ENCODE measurements at places on chromosomes 7 and 10. TPM values are rescaled to one million over a fixed set of nuclear protein-coding genes. Genes with fewer than 3 reads are reported as not detected.

GRCh38 chr10:109919220-109919619 lies 4.1 kb downstream of the XPNPEP1 start:
- no peak for DNase-seq

DNA sequence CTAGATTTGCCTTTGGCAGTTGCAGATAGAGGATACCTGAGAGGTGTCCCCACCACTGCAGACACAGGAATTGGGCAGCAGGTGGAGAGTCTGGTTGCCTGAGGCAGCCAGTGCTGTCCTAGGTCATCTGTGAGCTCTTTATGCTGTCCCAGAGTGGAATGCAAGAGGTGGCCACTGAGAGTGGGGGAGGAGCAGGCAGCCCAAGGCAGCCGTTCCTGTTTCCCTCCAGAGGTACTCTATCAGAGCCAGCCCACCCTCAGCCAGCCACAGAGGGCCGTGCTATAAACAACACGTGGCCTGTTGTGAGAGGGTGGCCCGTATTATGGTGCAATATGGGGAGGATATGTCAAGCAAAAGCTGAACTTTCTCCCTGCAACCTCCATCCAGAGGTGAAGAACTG lies 8.5 kb downstream of the LRRC18 start:
- DNase-seq, result no peak

DNA sequence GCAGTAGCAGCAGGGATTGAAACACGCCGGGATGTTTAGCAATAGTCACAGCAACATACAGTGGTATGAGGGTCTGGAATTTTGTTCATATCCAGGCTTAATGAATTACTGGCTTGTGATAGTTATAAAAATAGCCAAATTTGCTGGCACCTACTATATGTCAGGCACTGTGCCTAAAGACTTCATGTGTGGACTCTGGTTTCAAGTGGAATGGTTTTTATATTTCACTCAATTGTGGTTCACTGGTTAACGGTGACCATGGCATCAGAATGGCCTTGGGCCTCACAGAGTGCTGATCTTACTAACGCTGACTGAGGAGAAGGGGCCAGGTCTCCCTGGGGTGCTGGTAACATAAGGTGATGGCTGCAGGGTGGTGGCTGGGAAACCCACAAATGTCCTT lies 55.7 kb downstream of the CELF2 start:
- DNase-seq, result no peak

GRCh38 chr10:109464949-109465348 lies 458.4 kb downstream of the XPNPEP1 start:
- DNase-seq, result no peak

Gene DKK1
- 26.5 TPM for total RNA-seq

- DNase-seq, result no peak
Observed at GRCh38 chr10:42680267-42680666, 41.9 kb upstream of the ZNF33B start.

DNA sequence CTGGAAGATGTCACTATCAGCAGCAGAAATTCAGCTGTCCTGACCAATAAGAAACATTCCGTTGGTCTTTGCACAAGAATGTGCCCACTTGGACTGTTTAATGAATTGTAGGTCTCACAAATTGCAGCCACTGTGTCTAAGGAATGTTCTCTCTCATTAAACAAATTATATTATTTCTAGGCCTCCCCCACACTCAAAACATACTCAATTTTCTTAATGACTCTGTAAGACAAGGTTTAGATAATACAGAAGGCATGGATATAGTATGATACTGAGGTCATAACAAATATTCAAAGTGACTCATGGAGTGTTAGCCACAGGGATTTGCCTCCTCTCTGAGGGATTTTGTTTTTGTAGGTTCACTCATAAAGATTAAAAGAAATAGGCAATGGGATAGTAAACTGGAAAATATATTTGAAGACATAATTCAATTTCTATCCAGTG lies 197.5 kb downstream of the PTN start:
- peak; percentile 91 for DNase-seq

Gene MYL10
- total RNA-seq, result not detected

GRCh38 chr7:14209896-14210484 lies 220.5 kb upstream of the ETV1 start:
- no peak for DNase-seq

DNA sequence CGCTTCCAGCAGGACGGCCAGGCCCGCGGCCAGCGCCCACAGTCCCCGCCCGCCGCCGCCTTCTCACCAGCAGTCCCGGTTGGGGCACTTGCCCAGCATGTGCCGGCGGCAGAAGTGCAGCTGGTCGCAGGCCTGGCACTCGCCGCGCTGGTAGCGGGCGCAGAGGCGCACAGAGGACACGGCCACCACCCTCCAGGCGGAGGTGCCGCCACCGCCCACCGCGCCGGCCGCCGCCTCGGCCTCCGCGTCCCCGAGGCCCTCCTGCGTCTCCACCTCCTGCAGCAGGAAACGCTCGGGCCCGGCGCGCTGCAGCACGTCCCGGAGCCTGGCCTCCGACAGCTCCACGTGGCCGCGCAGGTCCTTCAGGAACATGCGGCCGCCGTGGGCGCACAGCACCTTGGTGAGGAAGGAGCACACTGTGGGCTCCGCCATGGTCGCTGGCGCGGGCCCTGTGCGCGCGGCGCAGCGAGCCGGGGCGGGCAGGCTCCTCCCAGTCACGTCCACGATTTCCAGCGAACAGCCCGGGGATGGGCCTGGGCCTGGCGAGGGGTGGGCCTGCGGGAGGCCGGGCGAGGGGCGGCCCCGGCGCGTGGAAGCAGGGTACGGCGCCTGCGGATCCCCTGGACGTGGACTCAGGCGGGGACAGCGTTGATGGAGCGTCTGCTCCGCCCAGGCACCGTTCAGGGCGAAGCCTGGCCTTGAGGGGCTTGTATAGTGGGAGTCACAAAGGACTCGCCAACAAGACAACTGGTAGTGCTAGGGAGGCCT lies at the start of gene ZC3HAV1L:
Gene ZC3HAV1L (minus strand): TSS at position 457 of the 768 bp plus-strand sequence. CDS start 25 bp downstream, at position 432.
- DNase-seq, result peak; percentile 88

GRCh38 chr7:122014697-122015096 lies 129.4 kb downstream of the AASS start:
- peak; percentile 3 for DNase-seq

- no peak for DNase-seq
Observed at GRCh38 chr10:12081879-12082557, 13.3 kb downstream of the DHTKD1 start.

Gene OR2A1
- 6.3 TPM for total RNA-seq

GRCh38 chr10:61899997-61900828 lies 1.3 kb upstream of the ARID5B start:
- DNase-seq, result peak; percentile 78

Gene ASB10
- not detected for total RNA-seq

- DNase-seq, result no peak
Observed at GRCh38 chr7:122155566-122155965, 11.5 kb upstream of the AASS start.

Gene JCAD
- 71.0 TPM for total RNA-seq

DNA sequence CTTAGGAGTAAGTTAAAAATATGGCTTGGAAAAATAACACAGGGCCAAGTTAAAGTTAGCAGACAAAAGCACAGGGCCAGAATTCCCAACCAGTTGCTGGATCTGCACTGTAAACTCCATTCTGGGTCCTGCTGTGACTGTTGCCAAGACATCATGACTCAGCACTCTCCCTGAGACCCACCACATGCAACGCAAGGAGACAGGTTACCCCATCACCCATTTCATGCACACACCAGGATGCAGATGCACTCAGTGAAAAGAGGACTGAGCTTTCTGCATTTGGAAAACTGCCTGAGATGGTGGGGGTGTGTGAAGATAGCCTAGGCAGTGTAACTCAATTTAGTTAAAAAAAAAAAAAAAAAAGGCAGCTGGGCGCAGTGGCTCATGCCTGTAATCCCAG lies 97.6 kb upstream of the ZNF438 start:
- DNase-seq, result peak; percentile 69

GRCh38 chr7:42986781-42987248 lies 54.6 kb downstream of the MRPL32 start:
- no peak for DNase-seq

- DNase-seq, result peak; percentile 61
Observed at GRCh38 chr7:91383053-91383904, 119.0 kb downstream of the FZD1 start.

GRCh38 chr7:115475761-115476385 lies 554.0 kb downstream of the MDFIC start:
- DNase-seq, result peak; percentile 42

Gene MLXIPL
- total RNA-seq, result 1.7 TPM

DNA sequence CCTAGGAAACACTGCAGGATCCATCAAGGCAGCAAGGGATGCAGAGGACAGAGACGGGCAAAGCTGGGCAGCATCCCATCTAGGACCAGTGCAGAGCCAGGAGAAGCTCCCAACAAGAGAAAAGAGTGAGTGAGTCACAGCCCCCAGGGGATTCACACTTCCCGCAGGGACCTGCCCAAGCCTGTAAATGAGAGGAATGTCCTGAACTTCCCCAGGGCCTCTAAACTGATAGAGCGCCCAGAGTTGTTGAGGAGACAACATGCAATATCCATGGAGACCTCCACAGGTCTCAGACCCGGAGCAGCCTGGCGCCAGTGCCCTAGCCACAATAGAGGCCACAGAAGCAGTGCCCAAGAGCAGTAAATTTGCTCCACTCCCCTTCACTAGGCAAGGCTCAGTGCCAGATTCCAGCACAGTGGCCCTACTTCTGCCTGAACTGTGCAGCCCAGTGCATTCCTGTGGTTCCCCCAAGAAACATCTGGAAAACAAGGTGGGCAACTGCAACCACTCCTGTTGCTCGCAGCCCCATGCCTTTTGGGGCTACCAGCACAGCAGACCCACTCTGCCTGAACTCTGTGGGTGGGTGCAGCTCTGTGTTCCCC lies 567.5 kb downstream of the POM121L12 start:
- DNase-seq, result no peak

DNA sequence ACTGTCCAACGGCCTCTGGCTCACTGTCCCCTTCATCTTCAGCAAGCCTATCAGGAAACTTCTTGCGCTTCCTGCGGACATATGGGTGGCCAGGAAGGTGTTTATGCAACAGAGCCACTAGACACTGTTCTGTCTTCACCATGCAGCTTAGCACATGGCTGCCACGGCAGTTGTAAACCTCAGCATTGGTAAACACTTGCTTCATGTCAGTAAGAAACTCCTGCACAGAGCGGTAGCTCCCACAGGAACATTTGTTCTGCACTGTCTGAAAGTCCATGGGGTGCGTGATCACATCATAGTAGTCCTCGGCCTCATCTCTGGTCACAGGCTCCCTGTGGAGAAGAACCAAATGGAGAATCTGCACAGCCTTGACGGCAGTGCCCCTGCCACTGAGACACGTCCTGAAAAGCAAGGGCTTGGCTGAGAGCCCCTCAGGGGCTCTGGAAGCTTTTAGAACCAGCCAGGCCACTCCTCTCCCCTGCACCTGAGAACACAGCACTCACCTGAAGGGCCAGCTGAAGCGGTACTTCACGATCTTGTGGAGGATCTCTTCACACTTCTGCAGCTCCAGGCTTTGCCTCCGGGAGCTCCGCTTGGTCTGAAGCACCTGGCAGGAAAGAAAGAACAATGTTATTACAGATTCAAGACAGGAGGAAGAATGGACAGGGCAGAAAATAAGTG lies 8.8 kb downstream of the FZD9 start:
- no peak for DNase-seq

Gene PRKG1
- 144 TPM for total RNA-seq

DNA sequence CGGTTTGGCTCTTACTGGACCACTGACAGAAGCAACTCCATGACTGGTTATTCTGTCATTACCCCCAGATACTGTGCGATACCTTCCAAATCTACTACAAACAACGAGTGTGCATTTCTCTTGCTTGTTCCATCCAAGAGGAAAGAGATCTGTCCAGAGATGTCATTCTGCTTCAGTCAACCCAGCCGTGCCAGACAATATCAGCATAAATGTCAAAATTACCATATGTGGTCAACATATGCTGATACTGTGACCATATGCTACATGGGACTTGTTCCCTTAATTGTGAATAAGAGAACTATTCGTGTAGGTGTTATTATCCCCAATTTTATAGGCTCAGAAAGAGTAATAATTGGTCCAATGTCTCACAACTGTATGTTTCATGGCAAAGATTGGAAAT lies 143.2 kb upstream of the PRSS1 start:
- no peak for DNase-seq

DNA sequence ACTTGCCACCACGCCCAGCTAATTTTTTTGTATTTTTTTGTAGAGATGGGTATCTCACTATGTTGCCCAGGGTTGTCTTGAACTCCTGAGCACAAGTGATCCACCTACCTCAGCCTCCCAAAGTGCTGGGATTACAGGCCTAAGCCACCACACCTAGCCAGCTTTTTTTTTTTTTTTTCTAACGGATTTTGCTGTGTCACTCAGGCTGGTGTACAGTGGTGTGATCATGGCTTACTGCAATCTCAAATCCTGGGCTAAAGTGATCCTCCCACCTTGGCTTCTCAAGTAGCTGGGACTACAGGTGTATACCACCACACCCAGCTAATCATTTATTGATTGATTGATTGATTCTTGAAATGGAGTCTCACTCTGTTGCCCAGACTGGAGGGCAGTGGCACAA lies 106.0 kb upstream of the TRIM24 start:
- no peak for DNase-seq

DNA sequence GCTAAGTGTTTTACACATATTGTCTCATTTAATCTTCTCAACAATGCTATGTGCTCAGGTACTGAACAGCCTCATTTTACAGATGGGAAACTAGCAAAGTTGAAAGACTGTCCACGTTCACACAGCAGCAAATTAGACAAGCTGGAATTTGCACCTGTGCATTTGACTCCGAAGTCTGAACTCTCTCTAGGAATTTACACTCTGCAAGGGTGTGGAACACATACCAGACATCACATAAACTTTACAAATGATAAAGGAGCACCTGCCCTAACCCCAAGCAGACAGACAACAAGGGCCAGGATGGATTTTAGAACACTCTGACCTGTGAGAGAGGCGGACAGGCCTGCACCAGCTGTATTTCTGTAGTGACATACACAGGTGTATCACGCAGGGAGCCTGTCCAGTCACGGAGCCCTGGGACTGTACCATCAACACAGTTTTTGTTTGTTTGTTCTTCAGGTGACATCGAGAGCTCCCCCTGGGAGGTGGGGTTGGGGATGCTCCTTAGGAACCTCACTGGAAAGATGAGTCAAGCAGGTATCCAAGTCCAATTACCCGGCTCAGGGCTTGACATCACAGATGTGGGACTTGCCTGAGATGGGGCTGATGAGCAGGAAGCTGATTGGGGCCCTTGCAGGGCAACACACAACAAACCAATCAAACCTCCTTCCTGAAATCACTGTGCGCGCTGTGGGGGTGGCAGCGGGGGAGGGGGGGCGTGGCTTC lies 31.0 kb downstream of the MKI67 start:
- no peak for DNase-seq

- DNase-seq, result no peak
Observed at GRCh38 chr10:64430690-64431323, 909.6 kb downstream of the REEP3 start.

DNA sequence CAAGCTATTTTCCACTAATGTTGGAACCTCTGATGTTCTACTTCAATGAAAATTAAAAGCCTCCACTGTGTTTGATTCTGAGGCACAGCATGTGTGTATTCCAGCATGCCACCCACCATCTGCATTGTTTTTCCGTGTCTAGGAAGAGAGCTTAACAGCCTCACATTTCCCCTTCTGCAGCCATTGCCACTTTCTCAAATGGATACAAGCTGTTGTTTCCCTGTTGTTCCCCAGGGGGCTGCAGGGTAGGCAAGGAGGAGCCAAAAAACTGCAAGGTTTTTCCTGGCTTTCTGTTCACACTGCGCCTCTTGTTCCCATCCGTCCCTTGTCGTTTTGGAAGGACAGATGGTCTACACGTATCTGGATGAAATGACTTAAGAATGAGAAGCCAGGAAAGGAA lies 72.3 kb upstream of the DNAJB12 start:
- DNase-seq, result no peak

Gene CALCR
- 0.48 TPM for total RNA-seq

Measured in umbilical cord (tissue), 2 donors.